Calu3 (cell line): ENCODE measurements at places on chromosomes 7 and 10.

DNA sequence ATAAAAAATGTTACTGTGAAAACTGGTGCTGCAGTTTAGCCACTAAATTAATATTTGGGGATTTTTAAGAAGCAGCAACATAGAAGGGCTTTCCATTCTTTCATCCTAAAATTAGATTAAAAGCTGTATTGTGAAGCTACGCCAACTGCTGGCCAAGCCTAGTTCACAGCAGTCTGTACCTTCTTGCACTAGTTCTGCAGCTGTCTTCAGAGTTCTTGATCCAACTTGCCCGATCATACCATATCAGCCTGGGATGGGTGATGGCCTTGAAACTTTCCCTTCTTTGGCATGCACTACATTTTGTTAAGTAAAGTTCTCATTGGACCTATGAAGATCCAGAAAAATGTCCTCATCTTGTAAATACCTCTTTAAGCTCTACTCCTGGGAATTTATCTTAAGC is 20.3 kb upstream of the PANK1 start:
- H3K4me3 ChIP-seq, result no peak overlapping the region
- no peaks in the 10 kb centered on the region for H3K36me3 ChIP-seq
- no peak overlapping the region for H3K27ac ChIP-seq
- no peak for DNase-seq

GRCh38 chr7:73841689-73842066 is 638 bp downstream of the METTL27 start:
- no peaks in the 10 kb centered on the region for H3K27me3 ChIP-seq
- H3K4me1 ChIP-seq, result peaks cover 9% of the 10 kb centered on the region
- H3K4me3 ChIP-seq, result peak overlapping the region; percentile 79
- no peak for DNase-seq

GRCh38 chr7:101543242-101543766 is 85.8 kb downstream of the MYL10 start:
- H3K4me3 ChIP-seq, result no peak overlapping the region
- H3K27me3 ChIP-seq, result peaks cover 15% of the 10 kb centered on the region
- no peak overlapping the region for H3K27ac ChIP-seq
- H3K36me3 ChIP-seq, result no peaks in the 10 kb centered on the region

DNA sequence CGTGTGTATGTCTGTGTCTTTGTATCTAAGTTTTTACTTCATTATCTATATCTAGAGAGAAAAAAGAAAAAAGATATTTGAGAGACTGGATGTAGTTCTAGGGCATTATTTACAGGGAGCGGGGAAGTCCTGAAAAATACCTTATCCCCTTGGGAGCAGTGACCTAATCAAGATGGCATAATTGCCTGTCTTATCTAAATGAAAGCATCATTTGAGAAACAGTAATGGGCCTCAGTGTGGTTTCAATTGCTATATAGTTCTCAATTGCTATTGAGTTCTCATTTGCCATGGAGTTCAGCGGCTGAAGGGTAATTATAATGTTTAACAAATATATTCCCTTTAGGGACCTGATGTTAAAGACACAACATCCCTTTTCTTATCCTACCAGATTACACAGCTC is 216.5 kb downstream of the PLXNA4 start:
- H3K4me3 ChIP-seq, result no peak overlapping the region
- H3K4me1 ChIP-seq, result no peaks in the 10 kb centered on the region
- no peaks in the 10 kb centered on the region for H3K36me3 ChIP-seq
- H3K27ac ChIP-seq, result no peak overlapping the region
- no peak for DNase-seq

DNA sequence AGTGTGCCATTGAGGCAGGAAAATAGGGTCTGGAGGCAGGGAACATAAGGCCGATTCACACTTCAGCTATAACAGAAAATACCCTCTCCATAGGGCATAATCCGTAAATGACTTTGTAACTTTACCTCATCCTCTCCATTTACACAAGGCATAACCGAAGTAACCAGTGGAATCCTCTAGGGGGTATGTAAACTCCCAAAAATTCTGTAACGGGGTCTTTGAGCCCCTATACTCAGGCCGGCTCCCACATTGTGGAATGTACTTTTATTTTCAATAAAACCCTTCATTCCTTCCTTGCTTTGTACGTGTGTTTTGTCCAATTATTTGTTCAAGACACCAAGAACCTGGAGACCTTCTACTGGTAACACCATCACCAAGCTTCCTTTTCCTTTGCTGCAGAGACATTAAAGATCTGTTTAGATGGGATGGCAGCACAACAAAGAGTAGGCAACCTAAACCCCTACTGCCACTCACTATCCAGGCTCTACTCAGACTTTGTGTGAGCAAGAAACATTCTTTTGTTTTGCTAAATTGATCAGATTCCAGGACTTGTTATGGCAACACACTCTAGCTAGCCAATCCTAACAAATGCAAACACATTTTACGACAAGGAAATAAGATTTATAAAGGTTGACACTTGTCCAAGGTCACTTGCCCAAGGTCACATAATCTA is 99.3 kb downstream of the DGKI start:
- H3K4me3 ChIP-seq, result no peak overlapping the region
- no peaks in the 10 kb centered on the region for H3K36me3 ChIP-seq
- DNase-seq, result no peak
- no peaks in the 10 kb centered on the region for H3K4me1 ChIP-seq
- no peak overlapping the region for H3K27ac ChIP-seq

DNA sequence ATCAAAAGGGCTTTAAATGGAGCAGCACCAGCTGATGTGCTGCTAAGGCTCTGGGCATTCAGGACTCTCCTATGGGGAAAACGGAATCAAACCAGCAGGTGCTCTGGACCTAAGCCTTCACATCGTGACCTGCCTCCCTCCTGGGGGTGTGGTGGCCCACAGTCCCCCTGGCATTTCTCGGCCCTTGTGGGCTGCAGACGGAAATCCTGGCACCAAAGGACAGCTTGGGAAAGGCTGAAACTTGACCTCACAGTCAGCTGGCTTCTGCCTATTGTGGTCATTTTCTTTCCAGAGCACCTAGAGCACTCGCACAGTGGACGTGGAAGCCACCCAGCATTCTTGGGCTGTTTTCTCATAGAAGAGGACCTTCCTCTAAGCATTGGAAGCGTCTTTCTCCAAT is 74.8 kb downstream of the TPST1 start:
- H3K4me1 ChIP-seq, result peaks cover 8% of the 10 kb centered on the region
- no peaks in the 10 kb centered on the region for H3K27me3 ChIP-seq
- no peak overlapping the region for H3K27ac ChIP-seq
- no peaks in the 10 kb centered on the region for H3K36me3 ChIP-seq

DNA sequence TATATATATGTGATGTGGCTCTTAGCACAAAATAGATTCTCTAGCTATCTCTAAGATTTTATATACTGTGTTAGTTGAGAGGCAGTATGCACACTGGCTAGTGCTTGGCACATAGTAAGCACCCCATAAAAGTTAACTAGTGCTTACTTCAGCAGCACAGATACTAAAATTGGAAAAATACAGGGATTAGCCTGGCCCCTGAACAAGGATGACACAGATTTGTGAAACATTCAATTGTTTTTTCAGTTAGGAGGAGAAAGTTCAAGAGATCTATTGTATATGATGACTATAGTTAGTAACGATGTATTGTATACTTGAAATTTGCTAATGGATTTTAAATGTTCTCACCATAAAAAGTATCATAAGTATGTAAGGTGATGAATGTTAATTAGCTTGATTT is 78.3 kb upstream of the LRRC17 start:
- H3K27me3 ChIP-seq, result no peaks in the 10 kb centered on the region
- no peak for DNase-seq
- H3K4me3 ChIP-seq, result no peak overlapping the region
- peaks cover 12% of the 10 kb centered on the region for H3K4me1 ChIP-seq
- no peak overlapping the region for H3K27ac ChIP-seq
- H3K36me3 ChIP-seq, result peaks cover 6% of the 10 kb centered on the region

DNA sequence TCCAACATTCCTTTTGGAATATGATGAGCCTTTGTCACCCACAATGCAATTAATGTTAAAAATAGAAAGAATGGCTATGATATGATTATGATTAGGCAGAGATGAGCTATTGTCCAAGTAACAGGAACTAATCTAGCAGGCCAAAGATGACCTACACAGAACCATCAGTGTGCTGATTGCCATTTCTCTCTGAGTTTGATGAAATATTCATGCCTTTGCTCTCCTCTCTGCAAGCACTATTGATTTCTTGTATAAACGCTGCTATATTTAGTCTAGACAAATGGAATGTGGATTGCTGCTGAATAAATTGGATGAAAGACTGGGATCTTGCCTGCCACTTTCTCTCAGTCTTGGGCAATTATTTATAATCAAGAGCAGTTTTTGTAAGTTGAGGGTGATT is 85.4 kb downstream of the HDAC9 start:
- DNase-seq, result no peak
- H3K36me3 ChIP-seq, result peaks cover 15% of the 10 kb centered on the region
- no peak overlapping the region for H3K4me3 ChIP-seq
- H3K4me1 ChIP-seq, result peaks cover 41% of the 10 kb centered on the region
- H3K27ac ChIP-seq, result no peak overlapping the region

- H3K27me3 ChIP-seq, result no peaks in the 10 kb centered on the region
- H3K36me3 ChIP-seq, result peaks cover 6% of the 10 kb centered on the region
- no peak overlapping the region for H3K27ac ChIP-seq
- DNase-seq, result no peak
- H3K4me1 ChIP-seq, result peaks cover 26% of the 10 kb centered on the region
These were observed 39.2 kb downstream of the EEPD1 start for GRCh38 chr7:36192053-36192824.
